ENCODE measurements at places on chromosomes 5 and 9. TPM values are rescaled to one million over a fixed set of nuclear protein-coding genes. Genes with fewer than 3 reads are reported as not detected.
A peak's percentile ranks its signal among the peaks of the same experiment; 100 is the strongest.

GRCh38 chr5:140076142-140076541 is 33.0 kb upstream of the NRG2 start:
- DNase-seq, result no peak

DNA sequence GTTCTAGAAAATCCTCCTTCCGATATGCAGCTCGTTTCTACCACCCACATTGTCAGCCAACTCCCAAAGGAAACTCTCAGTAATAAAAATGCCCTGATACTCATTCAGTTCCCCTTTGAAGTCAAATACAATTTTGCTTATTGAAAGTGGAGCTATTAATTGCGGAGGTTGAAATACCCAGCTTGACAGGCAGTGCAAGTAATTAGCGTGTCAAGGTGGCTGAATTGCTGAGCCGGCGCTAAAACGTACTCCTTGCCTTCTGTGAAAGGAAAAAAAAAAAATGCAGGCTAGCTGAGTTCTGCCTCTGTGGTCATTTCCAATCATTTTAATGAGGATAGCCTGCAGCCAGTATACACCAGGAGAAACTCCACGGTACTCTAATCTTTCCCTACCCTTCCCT is 165.5 kb downstream of the RORB start:
- no peak for DNase-seq

DNA sequence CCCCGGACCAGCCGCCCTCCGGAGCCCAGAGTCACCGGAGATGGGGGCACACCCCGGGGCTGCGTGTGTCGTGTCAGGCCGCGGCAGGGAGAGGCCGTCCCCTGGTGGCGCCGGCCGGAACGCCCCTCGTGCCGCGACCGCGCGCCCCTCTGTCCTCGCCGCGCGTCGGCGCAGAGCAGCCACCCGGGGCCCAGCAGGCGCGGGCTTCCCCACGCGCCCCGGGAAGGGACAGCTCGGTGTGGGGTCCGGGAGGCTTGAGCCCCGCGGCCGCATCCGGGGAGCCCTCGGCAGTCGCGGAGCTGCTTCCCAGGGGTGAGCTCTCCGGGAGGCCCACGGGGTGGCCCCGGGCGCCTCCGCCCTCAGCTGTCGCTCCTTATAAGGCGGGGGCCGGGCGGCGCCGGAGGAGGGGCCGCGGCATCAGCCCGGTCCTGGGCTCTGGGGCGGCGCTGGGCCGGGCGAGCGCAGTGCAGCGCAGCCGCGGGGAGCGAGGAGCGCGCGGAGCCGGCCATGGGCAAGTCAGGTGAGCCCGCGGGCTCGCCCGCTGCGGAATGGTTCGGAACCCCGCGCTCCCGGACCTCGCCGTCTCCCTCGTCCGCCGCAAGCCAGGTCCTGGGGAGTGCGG is at the start of gene GLIPR2:
TSS of gene GLIPR2 (plus strand) at position 462 of the 622 bp plus-strand sequence. CDS start at position 508, 46 bp downstream.
- DNase-seq, result peak; percentile 84

- DNase-seq, result no peak
Observed at GRCh38 chr9:95516221-95516733, 494 bp downstream of the PTCH1 start.

GRCh38 chr5:53469946-53470687 is 10.3 kb upstream of the FST start:
- no peak for DNase-seq

DNA sequence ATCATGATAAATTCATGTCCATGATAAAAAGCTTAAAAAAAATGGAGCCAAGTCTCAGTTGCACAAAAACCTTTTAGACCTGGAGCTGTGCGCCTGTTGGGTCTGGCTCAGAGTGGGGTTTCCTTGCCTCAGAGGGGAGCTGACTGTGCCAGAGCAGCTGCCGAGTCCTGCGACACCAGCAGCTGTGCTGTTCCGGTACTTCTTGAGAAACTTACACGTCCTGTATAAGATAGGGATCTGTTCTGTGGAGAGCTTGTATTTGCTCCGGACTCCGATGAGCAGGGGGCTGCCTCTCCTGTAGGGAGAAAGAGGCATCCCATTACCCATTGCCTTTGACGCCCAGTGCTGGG is 28.6 kb downstream of the GFPT2 start:
- no peak for DNase-seq

GRCh38 chr9:77464661-77465060 is 183.5 kb downstream of the GNA14 start:
- no peak for DNase-seq

- peak; percentile 37 for DNase-seq
Observed at GRCh38 chr9:79817438-79818004, 245.8 kb downstream of the TLE4 start.

DNA sequence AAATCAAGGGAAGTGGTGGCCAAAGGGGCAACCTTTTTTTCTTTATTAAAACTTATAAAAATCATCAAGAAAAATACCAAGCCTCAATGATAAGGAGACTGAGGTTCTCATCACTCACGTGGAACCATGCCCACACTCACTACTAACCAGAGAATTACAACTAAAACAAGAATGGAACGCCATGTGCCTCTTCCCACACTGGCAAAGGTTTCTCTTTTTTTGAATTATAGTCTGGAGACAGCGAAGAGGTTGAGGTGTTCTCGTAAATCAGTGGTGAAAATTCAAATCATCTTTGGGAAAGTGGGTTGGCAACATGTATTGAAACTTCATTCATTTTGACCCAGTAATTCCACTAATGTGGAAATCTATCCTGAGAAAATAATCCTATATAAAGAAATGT is 19.4 kb downstream of the FPGS start:
- DNase-seq, result no peak

DNA sequence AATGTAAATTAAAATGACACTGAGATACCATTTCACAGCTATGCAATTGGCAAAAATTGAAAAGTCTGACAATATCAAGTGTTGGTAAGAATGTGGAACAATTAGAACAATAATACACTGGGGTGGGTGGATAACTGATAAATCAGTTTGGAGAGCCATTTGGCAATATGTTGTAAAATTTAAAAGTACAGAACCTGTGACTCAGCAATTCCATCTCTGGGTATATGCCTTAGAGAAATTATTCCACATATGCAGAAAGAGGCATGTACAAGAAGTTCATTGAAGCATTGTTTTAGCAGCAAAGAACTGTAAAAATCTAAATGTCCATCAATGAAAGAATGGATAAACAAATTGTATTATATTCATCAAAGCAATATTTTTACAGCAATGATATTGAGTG is 89.3 kb upstream of the NR3C1 start:
- no peak for DNase-seq

DNA sequence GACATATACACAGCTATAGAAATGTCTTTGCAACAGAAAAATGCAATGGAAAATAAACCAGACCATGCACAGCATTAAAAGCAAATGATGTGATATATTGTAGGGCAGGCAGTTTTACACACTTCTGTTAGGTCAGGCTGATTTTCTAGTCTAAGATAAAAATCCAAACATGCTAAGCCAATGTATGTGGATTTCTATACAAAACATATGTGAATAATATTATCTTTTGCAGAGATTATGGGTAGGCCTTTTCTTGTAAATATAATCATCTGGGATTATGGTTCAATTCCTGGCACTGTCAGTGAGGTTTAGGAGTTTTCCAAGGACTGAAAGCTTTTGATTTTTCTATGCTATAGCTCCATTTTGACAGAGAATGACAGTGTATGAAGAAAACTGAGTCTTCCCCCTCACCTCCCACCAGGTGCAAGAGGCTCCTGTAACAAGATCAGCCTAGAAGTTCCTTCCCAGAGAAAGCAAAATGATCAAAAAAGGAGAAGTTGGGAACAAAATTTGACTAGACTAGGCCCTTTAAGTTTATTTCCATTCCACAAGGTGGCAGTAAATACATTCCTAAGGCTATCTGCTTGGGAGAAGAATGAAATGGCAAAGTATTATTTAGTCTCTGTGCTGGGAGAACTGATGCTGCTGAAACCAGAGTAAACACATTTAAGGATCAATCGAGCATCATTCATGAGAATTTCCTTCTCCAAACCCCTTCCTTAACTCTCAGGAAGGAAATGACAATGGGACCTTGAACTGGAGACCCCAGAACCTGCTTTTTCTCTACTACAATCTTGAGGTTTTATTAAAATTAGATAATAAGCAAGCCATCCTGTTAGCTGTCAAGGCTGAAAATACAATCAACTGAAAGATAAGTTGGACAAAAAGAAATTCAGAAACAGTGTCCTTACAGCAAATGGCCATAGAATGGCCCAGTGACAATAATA is 133.0 kb upstream of the TUT7 start:
- no peak for DNase-seq

DNA sequence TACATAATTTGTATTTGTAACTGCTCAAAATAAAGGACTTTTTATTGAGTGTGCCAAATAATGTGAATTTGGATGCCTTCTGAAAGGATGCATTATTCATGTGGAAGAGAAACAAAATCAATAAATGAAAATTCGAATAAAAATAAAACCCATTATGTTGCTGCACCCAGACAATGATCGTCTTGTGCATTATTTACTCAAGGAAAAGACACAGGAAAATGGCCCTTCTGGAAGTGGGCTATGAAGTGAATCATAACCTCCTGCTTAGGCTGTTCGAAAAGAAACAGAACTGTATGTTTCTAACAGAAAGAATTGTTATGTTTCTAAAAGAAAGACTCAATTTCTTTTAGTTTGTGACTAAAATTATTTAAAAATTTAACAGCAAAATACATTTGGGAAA is 168.9 kb upstream of the NFIB start:
- DNase-seq, result no peak

DNA sequence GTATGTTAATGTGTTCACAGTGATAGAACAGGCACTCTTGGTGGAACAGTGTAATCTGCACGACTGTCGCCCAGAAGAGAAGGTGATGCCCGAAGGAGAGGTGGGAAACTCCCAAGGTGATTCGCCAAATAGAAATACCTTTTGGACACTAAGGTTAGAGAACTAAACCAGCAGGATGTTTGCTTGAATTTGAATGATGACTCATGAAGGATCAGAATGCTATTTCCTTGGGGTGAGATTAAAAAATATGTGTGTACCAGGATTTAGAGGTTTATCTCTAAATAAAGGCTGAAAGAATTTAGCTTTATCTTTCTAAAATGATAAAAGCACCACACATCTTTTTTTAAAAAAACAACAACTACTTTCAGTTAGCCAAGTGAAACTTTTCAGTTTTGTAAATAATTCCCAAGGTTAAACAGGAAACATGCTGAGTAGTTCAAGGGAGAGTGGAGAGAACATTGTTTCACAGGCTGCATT is 297.4 kb upstream of the TAS2R1 start:
- no peak for DNase-seq

DNA sequence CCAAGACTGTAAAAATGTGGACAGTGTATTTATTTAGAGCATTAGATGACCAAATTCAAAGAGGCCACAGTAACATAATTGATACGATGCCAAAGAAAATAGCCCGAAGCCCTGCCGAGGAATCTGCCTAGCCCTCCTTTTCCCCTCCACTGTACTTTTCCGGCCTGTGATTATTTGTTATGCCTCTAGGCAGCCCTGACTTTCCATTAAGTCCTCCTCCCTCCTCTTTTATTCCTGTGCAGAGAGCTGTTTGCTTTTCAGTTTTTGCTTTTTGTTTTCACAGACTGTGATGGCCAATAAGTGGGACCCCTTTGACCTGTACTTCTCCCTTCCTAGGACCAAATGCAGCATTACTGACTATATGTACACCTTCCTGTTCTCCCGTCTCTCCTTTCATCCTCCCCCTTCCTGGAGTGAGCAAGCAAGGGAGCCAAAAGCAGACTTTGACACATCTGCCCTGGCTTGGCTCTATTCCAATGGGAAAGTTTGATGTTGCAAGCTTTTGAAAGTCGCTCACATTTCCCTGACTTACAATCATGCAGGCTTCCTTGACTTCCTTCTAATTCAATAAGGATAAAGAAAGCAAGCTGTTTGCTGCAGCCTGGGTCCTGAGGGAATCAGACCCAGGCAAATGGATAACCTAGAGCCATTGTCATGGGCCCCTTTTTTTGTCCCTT is 76.1 kb downstream of the NREP start:
- DNase-seq, result no peak

Gene FLT4
- total RNA-seq, result 1.4 TPM

Gene IFNB1
- total RNA-seq, result 0.26 TPM

Gene CWC27
- 31.4 TPM for total RNA-seq

Data from activated CD4-positive, alpha-beta memory T cell treated with anti-CD3 and anti-CD28 coated beads for 36 hours (primary cell).